Psoas muscle (tissue), 8 donors: ENCODE measurements at places on chromosomes 5 and 9. TPM values are rescaled to one million over a fixed set of nuclear protein-coding genes. Genes with fewer than 3 reads are reported as not detected.
A peak's percentile ranks its signal among the peaks of the same experiment; 100 is the strongest.

Gene UIMC1
- total RNA-seq, result 30.9 TPM

Gene BRINP1
- 0.17 TPM for total RNA-seq

Gene PCDHGB7
- 5.9 TPM for total RNA-seq

Gene SLC4A9
- not detected for total RNA-seq

Gene FOXD4L6
- not detected for total RNA-seq

Gene PCDHA12
- total RNA-seq, result not detected

Gene PDZD2
- total RNA-seq, result 6.2 TPM

- DNase-seq, result no peak
These were observed 135.9 kb downstream of the GADD45G start for GRCh38 chr9:89740722-89741121.

GRCh38 chr5:105956456-105957196 lies 1714.1 kb downstream of the EFNA5 start:
- no peak for DNase-seq

GRCh38 chr9:14346811-14347405 lies 33.0 kb upstream of the NFIB start:
- peak; percentile 65 for DNase-seq

DNA sequence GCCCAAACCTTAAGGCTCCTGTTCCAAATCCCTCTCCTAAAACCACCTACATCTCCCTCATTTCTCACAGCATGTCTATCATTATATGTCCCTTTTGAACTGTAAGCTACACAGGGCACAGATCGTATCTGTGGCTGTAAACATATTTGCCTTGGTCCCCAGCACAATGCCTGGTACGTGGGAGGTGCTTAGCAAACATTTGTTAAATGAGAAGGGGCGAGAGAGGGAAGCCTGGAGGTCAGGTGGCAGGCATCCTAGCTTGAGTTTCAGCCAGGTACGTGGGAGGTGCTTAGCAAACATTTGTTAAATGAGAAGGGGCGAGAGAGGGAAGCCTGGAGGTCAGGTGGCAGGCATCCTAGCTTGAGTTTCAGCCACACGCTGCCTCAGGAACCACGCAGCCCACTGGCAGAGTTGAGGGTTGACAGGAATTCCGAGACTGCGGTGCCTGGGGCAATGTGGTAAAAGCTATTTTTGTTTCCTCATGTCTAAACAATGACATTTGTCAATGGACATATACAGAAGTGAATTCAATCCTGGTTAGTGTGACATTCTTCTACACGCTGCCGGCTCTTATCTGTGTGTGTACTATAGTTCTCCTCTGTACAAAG lies 113.6 kb downstream of the EFNA5 start:
- DNase-seq, result peak; percentile 30

- DNase-seq, result no peak
These were observed 14.2 kb upstream of the NCS1 start for GRCh38 chr9:130158001-130158400.

DNA sequence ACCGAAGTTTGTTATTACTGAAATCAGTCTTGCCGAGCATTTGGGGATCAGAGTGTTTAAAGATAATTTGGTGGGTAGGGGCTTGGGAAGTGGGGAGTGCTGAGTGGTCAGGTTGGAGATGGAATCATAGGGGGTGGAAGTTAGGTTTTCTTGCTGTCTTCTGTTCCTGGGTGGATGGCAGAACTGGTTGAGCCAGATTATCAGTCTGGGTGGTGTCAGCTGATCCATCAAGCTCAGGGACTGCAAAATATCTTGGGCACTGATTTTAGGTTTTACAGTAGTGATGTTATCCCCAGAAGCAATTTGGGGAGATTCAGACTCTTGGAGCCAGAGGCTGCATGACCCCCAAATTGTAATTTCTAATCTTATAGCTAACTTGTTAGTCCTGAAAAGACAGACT lies 5.4 kb upstream of the ANKRD31 start:
- no peak for DNase-seq

DNA sequence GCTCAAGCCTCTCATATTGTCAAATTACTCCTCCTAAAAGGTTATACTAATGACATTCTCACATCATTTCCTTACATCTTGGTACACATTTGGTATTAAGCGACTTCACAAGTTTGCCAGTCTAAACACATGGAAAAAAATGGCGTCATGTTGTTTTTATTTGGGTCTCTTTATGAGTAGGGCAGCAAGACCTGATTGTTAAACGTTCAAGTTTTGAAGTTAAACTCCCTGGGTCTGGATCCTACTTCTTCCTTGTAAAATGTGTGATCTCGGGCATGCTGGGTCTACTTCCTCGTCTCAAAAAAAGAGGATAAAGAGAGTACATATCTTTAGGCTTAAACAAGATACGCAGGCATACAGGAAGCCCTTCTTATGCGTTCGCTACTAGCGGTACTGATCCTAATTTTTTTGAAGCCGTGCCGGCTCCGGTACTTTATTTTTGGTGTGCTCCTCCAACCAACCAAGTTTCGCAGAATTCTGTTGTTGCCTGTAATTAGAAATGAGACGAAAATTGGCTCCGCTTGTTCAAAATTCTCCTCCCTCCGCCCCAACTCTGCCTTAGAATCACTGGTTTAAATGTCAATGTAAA lies 596 bp upstream of the CDC37L1 start:
- DNase-seq, result no peak

GRCh38 chr9:114072184-114073140 lies 5.6 kb downstream of the AMBP start:
- DNase-seq, result peak; percentile 74
